Caudate nucleus (tissue), 63 donors: ENCODE measurements at places on chromosomes 2 and 18.

GRCh38 chr18:67265464-67266245, 250.9 kb downstream of the DSEL start:
- DNase-seq: no peak

DNA sequence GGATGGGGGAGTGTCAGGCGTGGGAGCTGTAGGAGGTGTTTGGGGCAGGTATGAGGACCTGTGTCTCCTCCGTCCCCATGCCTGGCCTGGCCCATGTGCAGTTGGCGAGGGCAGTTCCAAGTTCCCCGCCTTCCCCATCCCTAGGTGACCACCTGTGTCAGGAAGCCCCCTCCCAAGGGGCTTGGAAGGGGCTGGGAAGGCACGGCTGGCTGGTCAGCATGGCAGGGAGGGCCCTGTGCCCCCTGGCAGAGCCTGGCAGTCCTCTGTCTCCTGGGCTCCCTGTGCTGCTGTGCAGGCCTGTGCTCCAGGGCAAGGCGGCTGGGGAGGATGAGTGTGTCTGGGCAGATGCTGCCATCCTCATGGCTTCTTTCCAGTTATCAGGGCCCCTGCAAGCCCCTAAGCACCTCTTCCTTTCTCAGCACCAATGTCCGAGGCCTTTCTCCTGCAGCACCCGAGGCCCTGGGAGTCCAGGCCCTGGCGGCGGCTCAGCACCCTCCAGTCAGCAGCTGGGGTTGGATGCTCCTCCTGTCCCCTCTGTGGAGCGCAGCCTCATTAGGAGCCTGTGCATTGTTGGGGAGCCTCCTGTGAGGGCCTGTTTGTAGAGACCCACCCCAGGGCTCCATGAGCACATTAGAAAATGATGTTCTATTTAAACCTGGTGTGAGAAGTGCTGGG, 101.7 kb downstream of the FAM210A start:
- no peak for DNase-seq

DNA sequence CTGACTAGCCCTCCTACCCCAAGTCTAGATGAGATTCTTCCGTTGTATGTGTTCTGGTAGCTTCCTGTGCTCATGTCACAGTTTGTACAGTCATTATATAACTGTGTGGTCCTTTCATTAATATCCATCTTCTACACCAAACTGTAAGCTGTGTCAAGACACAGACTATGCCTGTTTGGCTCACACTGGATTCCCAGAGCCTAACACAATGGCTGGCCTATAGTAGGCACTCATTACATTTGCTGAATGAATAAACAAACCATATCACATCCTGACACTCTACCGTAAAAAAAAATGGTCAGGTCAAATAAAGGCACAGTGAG, 72.6 kb downstream of the ANKRD44 start:
- DNase-seq: no peak

GRCh38 chr2:206718296-206718695, at the start of gene DYTN:
Gene DYTN, minus strand, starts transcription at chr2:206718396. Its CDS starts 117 bp downstream, at chr2:206718279.
- no peak for DNase-seq

DNA sequence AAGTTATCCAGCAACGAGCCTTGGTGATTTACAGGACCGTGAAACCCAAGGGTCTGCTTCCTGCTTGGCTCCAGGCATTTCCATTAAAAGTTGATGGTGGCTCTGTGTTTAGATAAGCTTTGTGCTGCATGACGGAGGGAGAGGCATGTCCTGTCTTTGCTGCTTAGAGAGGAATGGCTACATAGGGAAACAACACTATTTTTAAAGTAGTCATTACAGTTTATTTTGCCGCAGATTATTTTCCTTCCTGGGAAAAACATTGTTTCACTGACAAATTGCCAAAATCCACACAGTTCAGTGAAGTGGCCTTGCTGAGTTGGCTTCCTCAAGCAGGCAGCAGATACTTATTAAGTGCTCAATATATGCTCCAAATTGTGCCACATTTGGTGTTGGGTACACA, 98.5 kb downstream of the THSD7B start:
- no peak for DNase-seq

DNA sequence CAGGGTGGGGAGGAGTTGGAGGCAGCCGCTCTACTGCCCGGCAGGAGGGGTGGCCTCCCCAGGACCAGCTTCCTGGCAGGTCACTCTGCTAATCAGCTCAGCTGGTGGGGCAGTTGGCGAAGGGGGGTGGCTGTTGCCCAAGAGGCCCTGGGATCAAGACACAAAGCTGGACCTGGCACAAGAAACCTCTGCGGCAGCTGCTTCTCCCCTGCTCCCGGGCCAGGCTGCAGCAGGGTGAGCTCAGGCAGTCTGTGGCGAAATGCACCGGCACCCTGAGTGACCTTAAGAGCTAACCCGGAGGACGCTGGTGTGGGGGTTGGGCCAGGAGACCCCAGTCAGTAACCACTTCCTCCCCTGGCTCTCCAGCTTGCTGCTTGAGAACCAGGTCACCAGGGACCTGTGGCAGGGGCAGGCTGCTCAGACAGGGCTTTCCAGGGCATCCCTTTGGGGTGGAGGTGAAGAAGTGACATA, 31.1 kb downstream of the TOGARAM2 start:
- DNase-seq: no peak

- no peak for DNase-seq
Observed at GRCh38 chr2:36858551-36859365, 107.6 kb downstream of the STRN start.

GRCh38 chr2:127064642-127065250, 42.2 kb downstream of the BIN1 start:
- peak; percentile 58 for DNase-seq

- DNase-seq: no peak
Observed at GRCh38 chr2:6475155-6475940, 390.4 kb downstream of the CMPK2 start.

- no peak for DNase-seq
Observed at GRCh38 chr2:233658610-233659009, 13.1 kb upstream of the UGT1A9 start.

DNA sequence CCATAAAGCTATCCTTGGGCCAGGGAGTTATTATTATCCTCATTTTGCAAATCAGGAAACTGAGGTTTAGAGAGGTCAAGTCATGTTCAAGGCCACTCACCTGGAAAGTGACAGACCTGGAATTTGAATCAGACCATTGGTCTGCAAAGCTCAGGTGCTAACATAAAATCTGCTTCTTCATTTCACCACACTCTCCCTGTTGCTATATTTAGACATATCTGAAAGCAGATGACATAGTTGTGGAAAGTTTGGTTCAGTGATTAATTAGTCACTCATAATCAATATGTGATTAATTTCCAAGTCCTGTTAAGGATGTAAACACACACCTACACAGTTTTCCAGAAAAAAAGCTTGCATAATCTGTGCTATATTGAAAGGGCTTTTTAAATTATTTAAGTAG, 57.4 kb downstream of the LINC00305 start:
- DNase-seq: no peak

DNA sequence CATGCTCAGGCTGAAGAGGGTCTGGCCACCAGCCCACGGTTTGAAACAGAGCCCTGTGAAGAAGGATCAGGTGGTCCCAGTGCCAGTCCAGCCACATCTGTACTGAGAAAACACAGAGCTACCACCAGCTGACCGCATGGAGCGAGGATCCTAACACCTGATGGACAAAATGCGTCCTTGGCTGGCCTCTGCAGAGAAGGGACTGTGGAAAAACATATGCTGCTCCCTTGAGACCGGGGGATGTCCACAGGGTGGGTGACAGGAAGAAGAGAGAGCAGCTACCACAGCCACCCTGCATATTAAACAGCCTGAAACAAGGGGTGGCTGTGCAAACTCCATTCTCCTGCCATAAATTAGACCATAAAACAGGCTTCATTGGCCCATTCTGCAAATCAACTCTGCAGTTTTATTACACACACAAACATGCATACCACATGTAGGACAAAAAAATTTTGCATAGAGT, 137.2 kb downstream of the BCL2 start:
- DNase-seq: no peak

DNA sequence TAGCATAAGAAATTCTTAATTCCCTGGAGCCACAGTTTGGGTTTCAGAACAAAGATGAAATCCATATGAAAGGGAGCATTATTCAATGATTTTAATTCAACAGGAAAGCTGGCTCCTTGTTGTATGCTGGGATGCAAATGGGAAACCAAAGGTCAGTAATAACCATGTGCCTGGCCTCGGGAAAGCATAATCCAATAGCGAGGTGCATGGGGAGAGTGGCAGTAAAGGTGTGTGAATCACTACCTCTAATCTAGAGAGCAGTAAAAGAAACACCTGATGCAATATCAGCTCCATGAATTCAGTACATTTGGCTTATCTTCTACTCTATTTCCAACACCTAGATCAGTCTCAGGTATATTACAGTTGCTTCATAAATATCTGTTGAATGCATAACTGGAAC, 220.1 kb downstream of the FBXO15 start:
- no peak for DNase-seq

- DNase-seq: no peak
Observed at GRCh38 chr2:16554060-16554583, 111.5 kb downstream of the CYRIA start.

DNA sequence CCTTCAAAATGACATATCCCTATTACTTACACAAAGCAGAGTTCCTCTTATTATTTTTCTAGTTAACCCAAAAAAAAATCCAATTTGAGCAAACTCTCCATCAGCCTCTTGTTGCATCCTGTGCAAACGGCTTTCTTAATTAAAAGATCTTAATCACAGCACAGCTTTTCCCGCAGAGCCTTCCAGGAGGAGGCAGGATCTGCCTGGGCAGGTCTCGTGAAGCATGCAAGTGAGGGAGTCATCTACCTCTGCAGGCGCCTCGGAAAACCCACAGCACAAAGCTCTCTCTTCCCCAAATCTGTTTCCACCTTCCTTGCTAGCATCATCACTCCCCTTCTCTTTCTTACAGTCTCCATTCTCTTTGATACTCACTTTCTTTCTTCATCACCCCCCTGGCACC, 100.4 kb downstream of the EN1 start:
- no peak for DNase-seq

- DNase-seq: no peak
Observed at GRCh38 chr2:240591226-240591625, 4.7 kb downstream of the CAPN10 start.

GRCh38 chr18:35662293-35663062, 80.9 kb downstream of the GALNT1 start:
- DNase-seq: no peak

DNA sequence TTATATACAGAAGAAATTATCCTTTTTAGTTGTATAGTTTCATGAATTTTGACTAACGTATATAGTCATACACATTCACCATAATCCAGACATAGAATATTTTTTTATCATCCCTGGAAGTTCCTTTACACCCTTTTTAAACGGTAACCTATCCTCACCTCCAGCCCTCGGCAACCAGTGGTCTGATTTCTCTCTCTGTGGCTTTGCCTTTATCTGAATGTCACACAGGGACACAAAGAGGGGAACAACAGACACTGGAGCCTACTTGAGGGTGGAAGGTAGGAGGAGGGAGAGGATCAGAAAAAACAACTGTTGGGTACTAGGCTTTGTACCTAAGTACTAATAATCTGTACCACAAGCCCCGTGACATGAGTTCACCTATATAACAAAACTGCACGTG, 191.9 kb downstream of the MC4R start:
- no peak for DNase-seq

DNA sequence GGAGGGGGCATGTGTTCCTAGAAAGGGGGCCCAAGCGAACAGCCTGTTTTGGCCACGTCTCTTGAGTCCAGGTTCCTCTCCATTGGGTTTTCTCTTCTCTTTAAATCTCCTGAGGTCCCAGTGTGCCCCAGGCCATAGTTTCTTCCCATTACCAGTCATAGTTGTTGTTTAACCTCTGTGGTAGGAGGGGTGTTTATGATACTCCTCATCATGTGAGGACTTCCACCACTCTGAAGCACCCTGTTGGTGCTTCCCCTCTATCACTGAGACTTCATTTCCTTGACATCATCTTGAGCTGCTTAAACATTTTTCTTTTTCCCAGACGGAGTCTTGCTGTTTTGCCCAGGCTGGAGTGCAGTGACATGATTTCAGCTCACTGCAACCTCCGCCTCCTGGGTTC, 45.9 kb downstream of the WIPF1 start:
- no peak for DNase-seq

DNA sequence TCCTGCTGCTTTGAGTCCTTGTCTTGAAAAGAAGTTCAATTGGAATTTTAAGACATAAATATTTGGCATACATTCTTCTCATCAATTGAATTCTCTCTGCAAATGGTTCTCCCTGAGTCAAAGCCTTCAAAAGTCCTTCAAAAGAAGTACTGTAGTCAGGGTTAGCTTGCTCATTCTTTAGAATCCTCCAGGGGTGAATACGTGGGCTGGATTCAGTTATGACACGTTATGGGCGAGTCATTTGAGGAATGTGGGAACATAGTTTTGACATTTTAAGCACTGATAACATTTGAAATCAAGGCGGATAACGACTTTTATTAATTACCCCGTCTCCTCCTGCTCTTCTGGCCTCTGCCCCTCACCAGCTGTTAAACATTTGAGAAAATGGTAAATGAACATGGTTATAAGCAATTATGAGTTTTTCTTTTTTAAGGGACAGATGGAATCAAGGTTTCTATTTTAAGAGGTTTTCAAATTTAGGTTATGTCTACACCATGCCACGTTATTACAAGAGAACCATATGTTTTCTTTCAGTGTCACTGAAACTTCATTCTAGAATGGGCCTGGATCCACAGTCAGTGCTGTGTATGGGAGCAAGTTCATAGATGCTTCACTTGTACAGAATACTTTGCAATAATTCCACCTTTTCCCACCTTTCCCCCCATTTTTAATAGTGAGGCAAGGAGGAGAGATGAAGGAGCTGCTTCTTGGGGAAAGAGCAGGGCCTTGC, 273.1 kb downstream of the TSN start:
- no peak for DNase-seq

DNA sequence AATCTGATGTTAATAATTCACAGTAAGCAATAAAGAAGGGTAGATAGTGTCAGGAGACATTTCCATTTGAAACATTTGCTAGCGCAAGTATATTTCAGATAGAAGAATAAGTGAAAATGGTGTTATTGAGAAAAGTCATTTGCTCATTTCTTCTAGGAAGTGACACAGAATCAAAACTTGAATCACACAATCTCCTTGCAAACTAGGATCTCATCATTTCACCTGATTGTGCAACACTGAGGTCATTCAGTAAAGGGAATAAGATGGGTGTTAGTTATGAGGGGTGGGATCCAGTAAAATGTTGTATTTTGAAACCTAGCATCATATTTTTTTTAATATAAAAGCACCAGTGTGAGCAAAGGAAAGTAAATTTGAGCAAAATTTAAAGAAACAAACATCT, 208.0 kb upstream of the KCNJ3 start:
- no peak for DNase-seq

- DNase-seq: no peak
Observed at GRCh38 chr2:71922499-71923142, 225.0 kb downstream of the CYP26B1 start.

DNA sequence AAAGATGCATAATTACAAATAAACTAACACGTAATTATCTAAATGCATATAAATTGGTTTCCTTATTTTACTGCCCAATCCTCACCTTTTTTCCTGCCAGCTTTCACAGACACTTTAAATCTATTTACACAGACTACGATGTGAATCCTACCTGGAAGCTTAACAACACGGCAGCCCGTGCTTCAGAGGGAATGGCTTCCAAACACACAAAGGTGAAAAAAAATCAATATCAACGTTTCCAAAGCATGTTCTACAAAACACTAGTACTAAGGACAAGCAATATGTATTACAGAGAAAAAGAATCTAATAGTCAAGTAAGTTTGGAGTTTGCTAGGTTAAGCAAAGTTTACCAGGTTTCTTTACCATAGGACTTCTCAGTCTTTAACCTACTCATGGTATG, 4.4 kb downstream of the MAP4K3 start:
- DNase-seq: no peak
